ENCODE measurements at places on chromosomes 2 and 18. TPM values are rescaled to one million over a fixed set of nuclear protein-coding genes. Genes with fewer than 3 reads are reported as not detected.

SERPINB11 gene
- total RNA-seq: not detected

DNA sequence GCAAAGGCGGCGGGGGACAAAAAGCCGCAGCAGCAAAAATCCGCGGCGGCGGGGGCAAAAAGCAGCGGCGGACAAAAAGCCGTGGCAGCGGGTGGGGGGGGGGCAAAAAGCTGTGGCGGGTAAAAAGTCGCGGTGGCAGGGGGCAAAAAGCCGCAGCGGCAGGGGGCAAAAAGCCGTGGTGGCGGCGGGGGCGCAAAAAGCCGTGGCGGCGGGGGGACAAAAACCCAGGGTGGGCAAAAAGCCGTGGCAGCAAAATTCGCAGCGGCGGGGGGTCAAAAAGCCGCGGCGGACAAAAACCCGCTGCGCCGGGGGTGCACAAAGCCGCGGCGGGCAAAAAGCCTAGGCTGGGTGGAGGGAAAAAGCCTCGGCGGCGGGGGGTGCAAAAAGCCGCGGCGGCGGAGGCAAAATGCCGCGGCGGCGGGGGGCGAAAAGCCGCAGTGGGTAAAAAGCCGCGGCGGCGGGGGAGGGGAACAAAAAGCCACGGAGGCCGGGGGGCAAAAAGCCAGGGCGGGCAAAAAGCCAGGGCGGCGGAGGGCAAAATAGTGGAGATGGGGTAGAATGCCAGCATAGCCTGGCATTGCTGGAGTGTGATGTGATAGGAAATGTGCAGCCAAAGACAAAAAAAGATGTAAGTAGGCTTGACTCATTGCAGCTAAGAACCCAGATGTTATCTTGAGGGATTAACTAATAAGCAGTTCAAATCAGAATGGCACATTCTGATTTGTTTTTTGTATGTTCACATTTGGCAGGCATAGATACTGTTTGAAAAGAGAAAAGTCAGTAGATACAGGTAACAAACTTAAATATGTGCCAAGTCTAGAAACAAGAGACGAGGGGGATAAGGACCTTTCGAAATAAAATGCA, 1076.3 kb downstream of the RPIA start:
- H3K27me3 ChIP-seq: no peaks in the 10 kb centered on the region
- no peaks in the 10 kb centered on the region for H3K4me1 ChIP-seq
- peaks cover 13% of the 10 kb centered on the region for H3K36me3 ChIP-seq
- H3K27ac ChIP-seq: no peak overlapping the region
- peak; percentile 22 for DNase-seq

DNA sequence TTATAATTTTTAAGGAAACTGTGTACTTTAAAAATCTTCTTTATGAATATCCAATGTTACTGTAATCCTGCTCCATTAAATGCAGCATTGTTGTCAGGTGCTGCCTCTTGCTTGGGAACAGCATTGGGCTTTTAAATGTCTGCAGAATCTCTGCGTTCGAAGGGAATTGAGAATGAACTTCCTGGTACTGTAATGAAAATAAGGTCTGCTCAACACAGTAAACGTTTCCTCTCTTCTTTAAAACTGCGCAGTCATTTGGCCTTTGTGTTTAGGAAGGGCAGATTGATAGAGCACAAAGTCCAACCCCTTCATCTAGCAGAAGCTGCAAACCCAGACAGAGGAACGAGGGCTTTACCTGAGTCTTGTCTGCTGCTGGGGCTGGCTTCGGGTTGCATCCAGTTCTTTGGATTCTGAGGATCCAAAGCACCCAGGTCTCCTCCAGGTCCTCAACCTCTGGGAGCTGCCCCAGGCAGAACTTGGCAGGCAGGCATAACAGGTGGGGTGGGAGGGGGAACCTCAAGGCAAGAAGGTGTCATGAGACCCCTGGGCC, 104.5 kb downstream of the UGGT1 start:
- DNase-seq: no peak
- no peaks in the 10 kb centered on the region for H3K27me3 ChIP-seq
- H3K27ac ChIP-seq: peak overlapping the region; percentile 19
- peaks cover 18% of the 10 kb centered on the region for H3K4me1 ChIP-seq

DNA sequence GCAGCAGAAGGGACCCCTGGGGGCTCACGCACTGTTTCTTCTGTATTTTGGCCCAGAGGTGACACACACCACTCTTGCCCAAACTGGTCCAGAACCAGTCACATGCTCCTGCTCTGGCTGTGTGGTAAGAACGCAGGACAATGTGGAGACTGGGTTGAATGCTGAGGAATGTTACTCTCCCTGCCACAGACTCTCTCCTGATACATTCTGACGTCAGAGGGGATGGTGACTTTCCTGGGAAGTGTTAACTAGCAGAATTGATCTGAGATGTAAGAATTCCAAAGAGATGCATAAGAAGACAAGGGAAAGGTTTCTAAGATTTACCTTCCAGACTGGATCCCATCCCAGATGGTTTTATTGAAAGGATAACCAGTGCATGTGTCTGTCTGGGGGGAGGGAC, 100.8 kb downstream of the ASB1 start:
- peaks cover 18% of the 10 kb centered on the region for H3K36me3 ChIP-seq
- peaks cover 16% of the 10 kb centered on the region for H3K4me1 ChIP-seq
- no peak overlapping the region for H3K4me3 ChIP-seq
- H3K27ac ChIP-seq: peak overlapping the region; percentile 40

- DNase-seq: no peak
- H3K4me1 ChIP-seq: peaks cover 16% of the 10 kb centered on the region
- no peak overlapping the region for H3K4me3 ChIP-seq
- H3K36me3 ChIP-seq: no peaks in the 10 kb centered on the region
- H3K27ac ChIP-seq: no peak overlapping the region
- H3K27me3 ChIP-seq: no peaks in the 10 kb centered on the region
Measured at GRCh38 chr18:49177812-49178211, 227.0 kb upstream of the SMAD7 start.

DNA sequence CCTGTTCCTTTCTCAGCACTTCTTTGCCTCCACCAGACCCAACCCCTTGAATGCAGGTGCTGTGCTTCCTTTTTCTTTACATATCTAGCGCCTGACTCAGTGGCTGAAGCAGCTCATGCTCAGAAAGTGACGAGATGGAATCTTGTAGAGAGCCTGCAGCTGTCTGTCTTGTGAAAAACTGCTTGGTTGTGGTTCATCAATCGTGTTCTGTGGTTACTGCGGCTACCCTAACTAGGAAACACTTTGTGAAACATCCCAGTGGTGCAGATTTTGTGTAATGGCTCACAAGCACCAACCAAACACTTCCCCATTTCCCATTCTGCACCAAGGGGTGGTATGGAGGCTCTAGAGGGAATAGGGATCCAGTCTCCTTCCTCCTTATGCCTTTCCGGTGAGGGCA, 307.2 kb upstream of the MMADHC start:
- H3K27ac ChIP-seq: no peak overlapping the region
- no peak overlapping the region for H3K4me3 ChIP-seq
- no peaks in the 10 kb centered on the region for H3K36me3 ChIP-seq
- DNase-seq: no peak
- no peaks in the 10 kb centered on the region for H3K4me1 ChIP-seq

DNA sequence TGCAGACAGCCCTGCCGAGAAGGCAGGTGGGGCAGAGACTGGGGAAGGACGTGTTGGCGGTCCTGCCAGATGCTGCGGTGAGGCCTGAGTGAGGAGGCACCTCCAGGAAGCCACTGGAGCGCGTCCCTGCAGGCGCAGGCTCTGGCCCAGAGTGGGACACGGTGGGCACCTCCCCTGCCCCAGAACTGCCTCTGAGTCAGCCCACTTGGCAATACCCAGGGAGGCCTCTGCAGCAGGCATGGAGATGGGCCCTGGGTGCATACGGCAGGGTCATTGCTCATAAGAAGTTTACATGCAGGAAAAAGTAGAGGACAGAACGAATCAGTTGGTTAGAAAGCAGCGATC, 195.9 kb downstream of the TFCP2L1 start:
- no peak overlapping the region for H3K4me3 ChIP-seq
- peaks cover 11% of the 10 kb centered on the region for H3K27me3 ChIP-seq
- H3K36me3 ChIP-seq: no peaks in the 10 kb centered on the region

UGT1A7 gene
- not detected for total RNA-seq

MC5R gene
- not detected for total RNA-seq

CD8B2 gene
- total RNA-seq: not detected

CYP26B1 gene
- 1,322 TPM for total RNA-seq

DNA sequence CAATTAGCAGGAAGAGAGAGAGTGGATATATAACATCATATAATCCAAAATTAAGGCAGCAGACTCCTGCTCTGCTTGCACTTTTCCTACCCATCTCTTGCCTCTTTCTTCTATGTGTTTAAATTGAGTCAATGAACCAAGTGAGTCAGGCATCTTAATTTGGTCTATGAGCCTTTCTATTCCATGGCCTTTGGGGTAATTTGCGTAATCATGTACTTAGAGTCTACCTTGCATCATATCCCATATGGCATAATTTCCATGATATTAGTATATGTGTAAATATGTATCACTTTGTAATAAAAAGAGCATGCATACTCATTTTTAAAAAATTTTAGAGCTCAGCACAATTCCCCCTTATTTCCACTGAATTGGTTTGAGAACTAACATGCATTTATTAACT, 555.2 kb downstream of the STK39 start:
- no peaks in the 10 kb centered on the region for H3K4me1 ChIP-seq
- DNase-seq: no peak
- no peak overlapping the region for H3K4me3 ChIP-seq

APCDD1 gene
- 104 TPM for total RNA-seq

DNA sequence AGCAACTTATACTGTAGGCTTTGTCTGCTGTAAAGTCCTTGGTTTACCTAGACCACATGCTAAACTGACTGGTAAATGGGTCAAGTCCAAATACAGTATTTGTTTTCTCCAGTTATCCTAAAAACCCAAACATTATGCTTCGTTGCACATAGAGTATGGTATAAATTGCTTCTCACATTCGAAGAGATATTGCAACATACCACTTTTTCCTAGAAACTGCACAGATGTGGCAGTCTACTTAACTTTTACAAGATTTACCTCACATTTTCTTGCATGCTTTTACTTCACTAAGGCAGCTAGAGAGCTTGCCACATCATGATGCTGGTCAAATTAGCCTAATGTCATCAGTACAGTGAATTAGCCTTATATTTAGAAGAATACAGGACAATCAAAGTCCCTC, 66.0 kb upstream of the SCN7A start:
- peaks cover 3% of the 10 kb centered on the region for H3K27me3 ChIP-seq
- H3K36me3 ChIP-seq: no peaks in the 10 kb centered on the region
- no peak overlapping the region for H3K4me3 ChIP-seq
- no peak overlapping the region for H3K27ac ChIP-seq
- no peak for DNase-seq
- H3K4me1 ChIP-seq: no peaks in the 10 kb centered on the region

GRCh38 chr2:83068714-83069113, 1390.4 kb downstream of the SUCLG1 start:
- H3K4me3 ChIP-seq: no peak overlapping the region
- DNase-seq: no peak
- no peak overlapping the region for H3K27ac ChIP-seq
- H3K4me1 ChIP-seq: peaks cover 11% of the 10 kb centered on the region
- no peaks in the 10 kb centered on the region for H3K36me3 ChIP-seq
- H3K27me3 ChIP-seq: peaks cover 3% of the 10 kb centered on the region

- H3K4me1 ChIP-seq: peaks cover 47% of the 10 kb centered on the region
- H3K27ac ChIP-seq: no peak overlapping the region
- H3K27me3 ChIP-seq: no peaks in the 10 kb centered on the region
- H3K4me3 ChIP-seq: no peak overlapping the region
- no peaks in the 10 kb centered on the region for H3K36me3 ChIP-seq
- DNase-seq: no peak
Measured at GRCh38 chr2:119487434-119488244, 36.6 kb downstream of the SCTR start.

GRHL1 gene
- total RNA-seq: 9.7 TPM

GRCh38 chr2:1626271-1626681, 118.0 kb downstream of the PXDN start:
- no peak overlapping the region for H3K27ac ChIP-seq
- no peak for DNase-seq
- H3K4me1 ChIP-seq: peaks cover 12% of the 10 kb centered on the region
- H3K27me3 ChIP-seq: no peaks in the 10 kb centered on the region

GRCh38 chr2:200782251-200782650, 29.5 kb upstream of the BZW1 start:
- H3K4me1 ChIP-seq: peaks cover 7% of the 10 kb centered on the region
- H3K27me3 ChIP-seq: peaks cover 3% of the 10 kb centered on the region
- DNase-seq: no peak
- H3K36me3 ChIP-seq: no peaks in the 10 kb centered on the region
- no peak overlapping the region for H3K4me3 ChIP-seq

- no peaks in the 10 kb centered on the region for H3K36me3 ChIP-seq
- DNase-seq: no peak
- H3K4me1 ChIP-seq: peaks cover 23% of the 10 kb centered on the region
- H3K27ac ChIP-seq: no peak overlapping the region
Measured at GRCh38 chr2:66583881-66584280, 149.0 kb downstream of the MEIS1 start.

GRCh38 chr2:191176305-191176704, 25.5 kb upstream of the STAT4 start:
- no peaks in the 10 kb centered on the region for H3K36me3 ChIP-seq
- H3K4me3 ChIP-seq: no peak overlapping the region
- H3K27me3 ChIP-seq: no peaks in the 10 kb centered on the region
- DNase-seq: no peak
- no peak overlapping the region for H3K27ac ChIP-seq

CHAC2 gene
- 1.1 TPM for total RNA-seq
